ENCODE measurements at places on chromosomes 6 and 20.
A peak's percentile ranks its signal among the peaks of the same experiment; 100 is the strongest.

DNA sequence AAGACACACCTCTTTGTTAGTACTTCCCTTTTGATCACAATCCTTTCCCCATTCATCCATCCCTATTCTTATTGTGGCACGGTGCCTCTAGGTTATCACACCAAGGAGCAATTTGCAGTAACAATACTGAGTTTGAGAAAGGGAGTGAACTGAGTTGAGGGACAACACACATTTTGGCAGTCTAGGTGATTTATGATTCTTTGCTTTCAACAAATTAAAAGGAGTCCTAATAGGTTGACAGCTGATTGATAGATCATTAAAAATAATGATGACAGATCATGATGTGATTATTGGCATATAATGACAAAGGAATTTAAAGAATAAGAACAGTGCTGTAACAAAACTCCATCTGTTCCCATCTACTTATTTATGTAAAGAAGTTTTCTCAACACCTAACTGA lies 36.7 kb downstream of the IMPG1 start:
- no peak for DNase-seq

GRCh38 chr6:49462071-49462470 lies 982 bp downstream of the MMUT start:
- no peak for DNase-seq

GRCh38 chr20:37042986-37043972 lies 52.5 kb downstream of the RBL1 start:
- peak; percentile 34 for DNase-seq

- peak; percentile 5 for DNase-seq
Measured at GRCh38 chr6:109595998-109596397, 95.0 kb downstream of the AK9 start.
